CD4-positive, alpha-beta T cell treated with Interleukin-4 for 1 hour (primary cell): ENCODE measurements at places on chromosomes 16 and 17.

DNA sequence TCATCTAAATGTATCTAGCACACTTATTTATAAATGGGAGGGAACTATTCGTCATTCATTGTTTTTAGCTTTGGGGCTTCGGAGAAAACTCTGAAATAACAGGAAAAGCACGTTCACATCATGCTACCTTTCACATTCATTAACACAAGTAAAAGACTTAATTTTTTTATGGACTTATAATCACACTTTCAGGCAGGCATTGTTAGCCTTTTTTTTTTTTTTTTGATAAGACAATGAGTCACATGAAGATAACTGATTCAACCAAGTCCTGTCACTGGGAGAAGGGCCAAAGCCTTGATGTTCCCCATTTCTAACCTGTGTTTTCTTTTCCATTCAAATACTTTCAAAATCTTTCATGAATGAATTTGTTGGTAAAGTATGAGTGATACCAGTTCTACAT, 631.3 kb upstream of the CA10 start:
- no peak for DNase-seq

DNA sequence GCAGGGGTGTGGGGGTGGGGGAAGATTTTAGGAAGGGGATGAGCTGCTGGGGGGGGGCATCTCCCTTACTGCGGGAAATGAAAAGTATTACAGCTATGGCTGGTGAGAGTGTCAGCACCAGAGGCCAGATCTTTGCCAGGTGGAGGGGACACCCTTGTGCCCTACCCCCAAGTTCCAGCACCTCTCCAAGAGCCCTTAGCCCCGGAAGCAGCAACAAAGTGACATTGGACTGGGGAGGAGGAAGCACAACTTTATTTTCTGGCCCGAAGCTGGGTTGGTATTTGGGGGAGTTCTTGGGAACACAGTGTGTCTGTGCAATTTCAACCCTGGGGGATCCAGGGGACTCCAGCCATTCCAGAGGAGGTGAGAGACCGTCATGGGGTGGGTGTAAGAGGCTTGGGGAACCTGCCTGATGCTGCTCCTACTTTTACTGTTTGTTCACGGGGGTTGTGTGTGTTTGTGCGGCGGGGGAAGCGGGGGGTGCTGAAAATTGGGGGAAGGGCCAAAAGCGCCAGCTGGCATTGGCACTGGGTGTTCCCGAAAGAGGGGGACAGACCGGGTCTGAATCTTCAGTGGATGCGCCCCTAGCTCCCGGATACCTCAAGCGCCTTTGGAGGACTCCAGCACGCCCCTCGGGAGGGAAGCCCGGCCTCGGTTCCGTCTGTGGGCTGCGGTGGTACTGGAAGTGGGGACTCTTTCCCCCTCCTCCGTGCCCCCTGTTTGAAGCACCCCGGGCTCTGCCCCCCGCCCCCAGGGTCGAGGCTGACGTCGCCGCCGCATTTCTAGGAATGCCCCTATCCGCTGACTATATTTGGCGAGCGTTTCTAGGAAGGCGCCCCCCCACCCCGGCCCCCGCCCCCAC, 230.3 kb downstream of the MRTFB start:
- DNase-seq = peak; percentile 57

DNA sequence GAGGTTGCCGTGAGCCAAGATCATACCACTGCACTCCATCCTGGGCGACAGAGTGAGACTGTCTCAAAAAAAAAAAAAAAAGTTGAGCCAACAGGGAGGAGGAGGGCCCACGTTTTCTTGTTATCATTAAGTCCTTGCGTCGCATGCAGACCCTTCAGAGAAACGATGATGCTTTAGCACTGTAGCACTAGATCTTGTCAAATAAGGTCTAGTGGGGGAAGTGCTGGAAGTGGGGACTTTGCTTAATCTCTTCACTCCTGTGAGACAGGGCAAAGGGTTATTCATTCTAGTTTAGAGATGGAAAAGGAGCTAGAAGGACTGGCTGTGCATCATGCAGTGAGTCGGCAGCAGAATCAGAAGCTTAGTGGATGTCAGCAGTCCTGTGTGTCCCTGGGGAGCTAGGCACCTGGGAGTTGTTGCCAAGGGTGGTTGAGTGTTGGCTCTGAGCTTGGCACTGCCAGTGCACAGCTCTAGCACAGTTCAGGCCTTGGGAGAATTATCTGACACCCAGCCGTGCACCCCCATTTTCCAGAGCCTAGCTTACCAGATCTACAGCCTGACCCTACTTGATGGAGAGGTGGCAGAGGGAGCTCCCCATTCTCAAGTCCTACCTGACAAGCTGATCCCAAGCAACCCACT, 33.4 kb upstream of the TBX2 start:
- no peak for DNase-seq

GRCh38 chr16:22132801-22133200, 29.5 kb upstream of the SDR42E2 start:
- DNase-seq = no peak

DNA sequence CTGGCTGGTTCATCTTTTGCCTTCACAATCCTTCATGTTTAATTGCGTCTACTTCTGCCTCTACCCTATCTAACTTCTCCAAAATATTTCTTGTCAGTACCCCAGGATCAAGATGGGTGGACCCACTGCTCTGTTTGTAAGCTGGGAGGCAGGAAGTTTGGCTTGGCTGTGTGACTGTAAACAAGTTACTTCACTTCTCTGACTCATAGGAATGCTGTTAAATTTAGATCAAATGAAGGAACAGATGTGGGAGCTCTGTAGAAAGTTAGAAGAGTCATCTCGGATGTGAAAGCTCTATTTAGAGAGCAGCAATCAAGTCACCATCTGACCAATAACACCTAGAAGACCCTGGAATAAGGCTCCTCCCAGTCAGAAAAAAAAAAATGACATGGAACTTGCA, 55.2 kb upstream of the MRTFB start:
- DNase-seq = no peak

DNA sequence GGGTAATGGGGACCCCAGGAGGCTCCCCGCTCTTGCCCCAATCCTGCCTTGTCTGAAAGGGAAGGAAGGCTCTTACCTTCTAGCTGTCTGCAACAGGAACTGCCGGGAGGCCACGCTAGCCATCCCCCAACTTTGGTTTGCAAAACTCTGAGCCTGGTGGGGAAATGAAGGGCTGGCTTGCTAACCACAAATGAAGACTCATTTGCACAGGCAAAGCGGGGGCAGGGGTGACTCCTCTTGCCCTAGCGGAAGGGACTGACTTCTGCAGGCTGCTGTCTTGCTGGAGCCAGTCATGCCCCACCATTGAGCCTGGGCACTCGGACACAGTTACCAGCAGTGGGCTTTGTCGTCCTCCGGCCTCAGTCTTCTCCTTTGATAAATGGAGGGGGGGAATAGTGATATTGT, 52.6 kb downstream of the PLCG2 start:
- peak; percentile 79 for DNase-seq
